H1 (cell line): ENCODE measurements at places on chromosomes 2 and 18. TPM values are rescaled to one million over a fixed set of nuclear protein-coding genes. Genes with fewer than 3 reads are reported as not detected.

ACVR1C gene
- total RNA-seq: 0.40 and 0.52 TPM in 2 replicates

GRCh38 chr2:63679252-63679855 lies 90.6 kb downstream of the MDH1 start:
- DNase-seq: no peak

DNA sequence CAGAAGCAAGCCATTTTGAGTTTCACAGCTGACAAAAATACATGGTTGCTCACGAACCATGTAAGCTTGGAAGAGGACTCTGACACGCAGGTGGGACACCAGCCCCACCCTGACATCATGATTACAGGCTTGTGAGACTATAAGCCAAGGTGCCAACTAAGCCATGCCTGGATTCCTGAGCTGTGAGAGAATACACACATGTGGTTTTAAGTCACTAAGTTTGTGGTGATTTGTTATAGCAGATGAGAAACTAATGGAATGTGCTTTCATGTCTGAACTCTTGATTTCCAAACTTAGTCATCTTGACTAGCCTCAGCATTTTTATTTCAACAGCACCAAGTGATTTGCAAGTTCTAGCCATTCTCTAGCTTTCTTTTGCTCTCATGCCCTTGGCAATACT lies 676.1 kb upstream of the CELF4 start:
- no peak for DNase-seq

- DNase-seq: no peak
Observed at GRCh38 chr2:197996583-197996982, 192.2 kb downstream of the PLCL1 start.

- DNase-seq: no peak
Observed at GRCh38 chr2:222318712-222319585, 20.2 kb upstream of the PAX3 start.

DNA sequence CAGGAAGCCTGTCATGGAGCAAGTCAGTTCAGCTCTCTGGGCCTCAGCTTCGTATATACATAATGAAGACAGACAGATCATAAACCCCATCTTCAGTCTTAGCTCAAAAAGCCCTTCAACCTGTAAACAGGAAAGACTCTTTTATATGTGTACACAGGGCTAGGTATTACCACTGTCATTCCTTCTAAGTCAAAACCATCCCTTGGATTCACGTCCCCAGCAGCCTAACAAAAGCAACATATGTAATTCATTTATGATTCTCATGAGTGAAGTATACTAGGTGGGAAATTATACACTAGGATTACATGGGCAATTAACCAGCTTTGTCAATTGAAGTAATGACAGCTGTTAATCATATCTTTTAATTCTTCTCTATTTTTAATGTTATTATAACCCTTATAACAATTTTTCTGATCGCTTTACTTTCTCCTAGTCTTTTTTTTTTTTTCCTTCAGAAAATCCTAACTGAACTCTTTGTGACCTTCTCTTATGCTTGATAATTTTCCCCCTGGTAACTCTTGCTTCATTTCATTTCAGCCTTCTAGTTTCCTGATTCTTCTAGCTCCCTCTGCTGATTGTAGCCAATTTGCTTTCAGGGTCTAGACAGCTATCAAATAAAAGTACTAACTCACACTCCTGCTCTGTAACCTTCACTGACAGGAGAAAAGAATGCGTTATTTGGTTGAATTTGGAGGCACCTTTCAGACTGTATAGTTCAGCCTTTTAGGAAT lies 99.7 kb downstream of the RBM43 start:
- no peak for DNase-seq

CARF gene
- 1.9 and 2.6 TPM in 2 replicates for total RNA-seq

COBLL1 gene
- total RNA-seq: 5.2 and 6.2 TPM in 2 replicates

HOXD3 gene
- not detected in 2 replicates for total RNA-seq

DNA sequence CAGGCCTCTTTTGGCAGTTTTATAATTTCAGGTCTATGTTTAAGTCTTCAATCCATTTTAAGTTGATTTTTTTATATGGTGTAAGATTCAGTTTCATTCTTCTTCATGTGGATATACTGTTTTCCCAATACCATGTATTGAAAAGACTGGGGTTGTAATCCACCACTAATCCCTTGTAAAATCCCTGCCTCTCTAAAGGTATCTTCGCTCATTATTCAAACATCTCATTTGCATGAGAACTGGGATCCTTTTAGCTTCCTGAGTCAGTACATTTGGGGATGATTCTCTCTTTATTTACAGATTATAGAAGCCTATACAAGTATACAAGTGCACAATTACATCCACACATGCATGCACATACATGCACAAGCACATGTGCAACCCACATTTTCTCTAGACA lies 25.3 kb downstream of the DHRS9 start:
- no peak for DNase-seq

DNA sequence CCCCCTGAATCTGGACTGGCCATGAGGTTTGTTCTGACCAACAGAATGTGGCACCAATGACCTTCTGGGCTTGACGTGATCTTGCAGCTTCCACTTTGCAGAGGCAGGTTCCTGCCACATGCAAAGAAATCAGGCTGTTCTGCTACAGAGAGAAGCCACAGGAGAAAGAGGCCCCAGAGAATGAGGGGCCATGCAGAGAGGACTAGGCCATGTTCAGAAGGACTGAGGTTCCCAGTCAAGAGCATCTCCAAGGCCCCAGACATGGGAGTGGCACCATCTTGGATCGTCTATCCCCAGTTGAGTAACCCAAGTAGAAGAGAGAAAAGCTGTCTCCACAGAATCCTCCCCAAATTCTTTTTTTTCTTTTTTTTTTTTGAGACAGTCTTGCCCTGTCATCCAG lies 131.1 kb downstream of the ZBTB7C start:
- DNase-seq: no peak

DNA sequence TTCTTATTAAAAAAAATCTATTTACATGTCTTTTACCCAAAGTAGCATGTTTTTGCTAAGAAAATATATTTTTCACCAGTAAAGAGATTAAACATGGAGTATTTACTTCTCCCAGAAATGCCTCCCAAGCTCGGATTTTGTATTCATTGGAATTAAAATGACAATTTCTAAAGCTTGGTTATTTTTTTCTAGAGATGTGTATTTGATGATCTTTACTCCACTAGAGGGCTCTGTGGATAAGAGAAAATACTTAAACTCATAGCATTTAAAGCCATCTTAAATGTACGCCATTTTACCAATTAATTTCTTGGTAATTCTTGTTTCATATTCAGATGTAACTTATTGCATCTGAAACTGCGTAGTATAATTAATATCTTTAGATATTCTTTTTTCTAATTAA lies 461.4 kb downstream of the GALR1 start:
- no peak for DNase-seq

GRCh38 chr2:99875627-99876201 lies 266.7 kb downstream of the AFF3 start:
- no peak for DNase-seq

GRCh38 chr18:5895299-5895875 lies at the start of gene TMEM200C:
TMEM200C (minus strand) TSS chr18:5895522; CDS start chr18:5892063, 3,459 bp downstream.
- DNase-seq: no peak

GRCh38 chr2:144712550-144712940 lies 192.6 kb upstream of the ZEB2 start:
- DNase-seq: no peak

DNA sequence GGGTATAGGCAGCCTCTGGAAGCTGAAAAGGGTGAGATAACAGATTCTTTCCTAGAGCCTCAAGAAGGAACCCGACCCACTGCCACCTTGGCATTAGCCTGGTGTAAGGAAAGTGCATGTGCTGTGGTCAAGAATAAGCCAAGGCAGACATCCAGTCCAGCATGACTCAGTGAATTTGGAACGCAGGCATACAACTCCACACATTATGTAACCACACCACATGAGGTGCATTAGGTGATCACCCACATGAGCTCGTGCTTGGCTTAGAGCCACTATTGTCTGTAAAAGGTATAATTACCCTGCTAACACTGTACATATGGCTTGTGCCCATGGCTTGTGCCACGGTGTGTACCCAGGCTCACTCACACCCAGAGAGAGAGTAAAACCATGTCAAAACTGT lies 583.7 kb upstream of the HNMT start:
- no peak for DNase-seq

- no peak for DNase-seq
Observed at GRCh38 chr18:13048061-13048595, 57.0 kb downstream of the CEP192 start.

GRCh38 chr18:58796220-58796619 lies 68.5 kb upstream of the ZNF532 start:
- DNase-seq: no peak

- no peak for DNase-seq
Observed at GRCh38 chr2:9690252-9690651, 59.5 kb upstream of the YWHAQ start.

GRCh38 chr2:140580532-140581151 lies 1550.2 kb downstream of the LRP1B start:
- no peak for DNase-seq

DNA sequence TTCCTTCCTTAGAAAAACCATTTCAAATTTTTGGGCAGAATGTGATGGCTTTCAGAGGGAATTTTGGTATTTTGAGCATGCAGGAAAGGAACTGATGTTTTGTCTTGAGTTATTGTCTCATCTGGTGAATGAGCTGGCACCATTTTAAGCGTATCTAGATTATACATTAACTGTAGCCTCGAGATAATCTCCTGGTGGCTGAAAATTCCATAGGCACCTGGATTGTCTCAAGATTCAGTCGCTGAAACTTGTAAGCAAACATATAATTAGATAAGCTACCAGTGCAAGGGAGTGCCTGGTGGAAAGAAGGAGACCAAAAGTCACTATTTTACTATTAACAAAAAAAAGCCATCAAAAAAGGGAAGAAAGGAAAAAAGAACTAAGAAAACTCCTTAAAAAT lies 687.8 kb upstream of the DDX18 start:
- DNase-seq: no peak

DNAH7 gene
- total RNA-seq: 0.07 and 0.21 TPM in 2 replicates

GRCh38 chr2:283996-284794 lies 3.7 kb downstream of the ALKAL2 start:
- DNase-seq: no peak

- DNase-seq: no peak
Observed at GRCh38 chr2:79910643-79911042, 393.9 kb downstream of the LRRTM1 start.

GRCh38 chr2:179304424-179304823 lies 39.8 kb upstream of the SESTD1 start:
- no peak for DNase-seq

- DNase-seq: no peak
Observed at GRCh38 chr2:89781962-89782361, 1090.5 kb downstream of the RPIA start.

- no peak for DNase-seq
Observed at GRCh38 chr2:240622060-240622411, 3.2 kb upstream of the GPR35 start.

DNA sequence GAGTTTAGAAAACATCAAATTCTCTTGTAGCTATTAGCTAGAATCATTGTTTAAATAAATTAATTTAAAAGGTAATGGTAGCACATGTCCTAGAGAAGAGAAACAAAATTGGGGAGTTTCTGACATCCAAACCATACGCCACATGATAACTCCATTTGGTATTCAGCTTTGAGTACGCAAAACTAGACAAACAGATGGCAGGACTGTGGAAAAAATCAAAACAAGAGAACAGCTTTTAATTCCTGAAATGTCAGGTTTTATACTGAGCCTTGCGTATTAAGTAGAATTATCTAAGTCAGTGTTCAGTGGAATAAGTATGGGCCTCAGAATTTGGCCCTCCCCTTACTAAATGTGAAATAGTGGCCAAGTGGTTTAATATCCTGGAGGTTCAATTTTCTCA lies 82.4 kb upstream of the PDE1A start:
- DNase-seq: no peak

GRCh38 chr18:56825321-56825720 lies 174.2 kb downstream of the WDR7 start:
- no peak for DNase-seq

DNA sequence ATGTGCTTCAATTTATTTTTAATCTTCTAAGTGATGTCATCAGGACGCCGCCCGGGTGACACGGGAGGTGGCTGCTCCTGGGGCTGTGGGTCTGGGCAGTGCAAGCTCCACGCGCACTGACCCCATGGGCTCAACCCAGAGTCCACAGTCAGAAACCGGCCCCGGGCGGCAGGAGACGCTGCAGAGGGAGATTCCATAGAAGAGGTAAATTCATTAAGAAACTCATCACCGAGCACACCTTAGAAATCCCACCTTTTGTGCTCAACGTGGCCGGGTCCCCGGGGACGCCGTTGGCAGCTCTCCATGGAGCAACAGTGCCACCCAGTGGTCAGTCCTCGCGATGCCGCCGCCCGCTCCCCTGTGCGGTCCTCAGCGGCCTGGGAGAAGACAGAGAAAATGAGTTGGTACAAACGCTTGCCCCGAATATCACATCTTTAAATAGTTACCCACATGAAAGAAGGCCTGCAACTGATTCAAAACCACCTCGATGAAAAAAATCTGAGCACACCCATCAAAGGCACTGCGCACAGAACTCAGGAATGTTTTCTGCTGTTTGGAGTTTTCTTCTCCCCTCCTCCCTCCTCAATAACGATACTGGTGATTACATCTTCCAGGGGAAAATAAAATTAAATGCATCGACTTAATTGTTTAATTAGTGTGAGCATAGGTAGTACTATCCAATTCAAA lies 92.6 kb downstream of the CMPK2 start:
- DNase-seq: peak; percentile 99

GRCh38 chr2:128486640-128487375 lies 168.1 kb upstream of the HS6ST1 start:
- peak; percentile 40 for DNase-seq

PSMA8 gene
- not detected in 2 replicates for total RNA-seq

MEP1B gene
- total RNA-seq: not detected in 2 replicates

- peak; percentile 13 for DNase-seq
Observed at GRCh38 chr2:182907081-182907830, 40.8 kb upstream of the FRZB start.

- no peak for DNase-seq
Observed at GRCh38 chr18:47658498-47658897, 272.0 kb downstream of the SMAD2 start.

GRCh38 chr2:54605836-54606235 lies 117.6 kb upstream of the EML6 start:
- DNase-seq: no peak

GRCh38 chr2:216149741-216150140 lies 40.6 kb downstream of the XRCC5 start:
- no peak for DNase-seq

CYTIP gene
- 0.23 TPM in 1 of 2 replicates, not detected in the other for total RNA-seq

- no peak for DNase-seq
Observed at GRCh38 chr2:60857056-60857455, 24.3 kb upstream of the REL start.

GRCh38 chr2:143807192-143807591 lies 678.0 kb downstream of the ARHGAP15 start:
- no peak for DNase-seq

DNA sequence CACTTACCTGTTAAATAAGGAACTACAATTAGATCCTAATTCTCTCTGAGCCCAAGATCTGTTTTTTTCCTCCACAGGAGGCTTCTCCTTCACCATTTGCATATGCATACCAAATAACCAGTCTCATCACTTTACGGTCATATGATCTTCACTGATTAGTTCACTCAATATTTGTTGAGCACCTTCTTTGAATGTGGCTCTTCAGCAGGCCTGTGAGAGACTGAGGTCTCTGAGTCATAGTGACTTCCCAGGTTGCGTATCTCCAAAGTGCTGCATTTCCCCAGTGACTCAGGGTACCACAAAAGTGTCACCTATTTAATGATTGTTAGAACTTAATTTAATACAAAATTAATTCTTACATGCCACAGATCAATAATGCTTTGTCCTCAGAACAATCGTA lies 108.8 kb upstream of the TRIB2 start:
- no peak for DNase-seq

ALK gene
- 0.09 and 0.10 TPM in 2 replicates for total RNA-seq

- no peak for DNase-seq
Observed at GRCh38 chr2:195413422-195413821, 243.6 kb upstream of the SLC39A10 start.

- no peak for DNase-seq
Observed at GRCh38 chr2:95296880-95297487, at the start of gene KCNIP3. KCNIP3 (plus strand) TSS chr2:95297347; CDS start chr2:95297439, 92 bp downstream.
